Aorta (tissue), 5 donors: ENCODE measurements at places on chromosomes 1 and 21. TPM values are rescaled to one million over a fixed set of nuclear protein-coding genes. Genes with fewer than 3 reads are reported as not detected.

The HCRTR1 gene
- not detected for total RNA-seq

The PAX7 gene
- not detected for total RNA-seq

DNA sequence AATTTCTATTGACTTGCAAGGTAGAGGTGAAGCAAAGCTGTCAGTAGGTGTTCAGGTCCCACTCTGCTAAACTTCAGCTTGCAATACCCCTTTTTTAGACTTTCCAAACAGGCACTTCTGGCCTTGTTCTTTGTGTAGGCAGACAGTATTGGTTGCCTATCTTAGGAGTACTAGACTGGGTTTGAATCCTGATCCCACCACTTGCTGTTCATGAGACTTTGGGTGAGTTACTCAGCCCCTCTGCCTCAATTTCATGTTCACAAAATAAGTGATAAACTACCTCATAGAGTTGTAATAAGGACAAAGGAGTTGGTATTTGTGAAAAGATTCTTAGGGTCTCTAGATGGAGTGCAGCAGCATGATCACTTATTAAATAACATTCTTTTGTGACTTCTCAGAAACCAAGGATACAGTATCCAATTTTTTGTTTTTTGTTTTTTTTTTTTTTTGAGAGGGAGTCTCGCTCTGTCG lies 5.2 kb downstream of the RCC1 start:
- no peak for DNase-seq

DNA sequence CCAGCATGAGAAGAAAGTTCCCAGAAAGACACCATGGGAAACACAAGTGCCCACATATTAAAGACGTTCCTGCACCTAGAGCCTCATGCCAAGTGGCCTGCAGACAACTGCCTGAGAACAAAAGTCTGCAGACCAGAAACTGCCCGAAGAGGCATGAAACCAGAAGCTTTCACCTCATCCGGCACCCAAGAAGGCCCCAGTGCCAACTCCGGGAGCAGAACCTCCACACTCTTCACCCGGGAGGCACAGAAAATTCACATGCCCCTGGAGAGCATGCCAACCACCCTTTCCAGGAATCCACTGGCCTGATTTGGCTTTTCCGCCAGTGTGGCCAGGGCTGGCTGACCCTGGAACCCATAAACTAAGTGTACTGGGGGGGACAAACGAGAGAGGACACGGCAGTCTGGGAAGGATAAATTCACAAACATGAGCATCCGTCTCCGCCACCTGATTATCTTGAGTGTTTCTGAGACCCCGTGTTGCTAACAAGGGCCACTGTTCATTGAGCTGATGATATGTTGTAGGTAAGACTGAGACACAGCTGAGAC lies 6.8 kb downstream of the TFF2 start:
- DNase-seq = no peak

GRCh38 chr1:157833145-157833544 lies 8.5 kb downstream of the CD5L start:
- no peak for DNase-seq
